Sciatic nerve (tissue), 2 donors: ENCODE measurements at places on chromosomes 6 and 20.

DNA sequence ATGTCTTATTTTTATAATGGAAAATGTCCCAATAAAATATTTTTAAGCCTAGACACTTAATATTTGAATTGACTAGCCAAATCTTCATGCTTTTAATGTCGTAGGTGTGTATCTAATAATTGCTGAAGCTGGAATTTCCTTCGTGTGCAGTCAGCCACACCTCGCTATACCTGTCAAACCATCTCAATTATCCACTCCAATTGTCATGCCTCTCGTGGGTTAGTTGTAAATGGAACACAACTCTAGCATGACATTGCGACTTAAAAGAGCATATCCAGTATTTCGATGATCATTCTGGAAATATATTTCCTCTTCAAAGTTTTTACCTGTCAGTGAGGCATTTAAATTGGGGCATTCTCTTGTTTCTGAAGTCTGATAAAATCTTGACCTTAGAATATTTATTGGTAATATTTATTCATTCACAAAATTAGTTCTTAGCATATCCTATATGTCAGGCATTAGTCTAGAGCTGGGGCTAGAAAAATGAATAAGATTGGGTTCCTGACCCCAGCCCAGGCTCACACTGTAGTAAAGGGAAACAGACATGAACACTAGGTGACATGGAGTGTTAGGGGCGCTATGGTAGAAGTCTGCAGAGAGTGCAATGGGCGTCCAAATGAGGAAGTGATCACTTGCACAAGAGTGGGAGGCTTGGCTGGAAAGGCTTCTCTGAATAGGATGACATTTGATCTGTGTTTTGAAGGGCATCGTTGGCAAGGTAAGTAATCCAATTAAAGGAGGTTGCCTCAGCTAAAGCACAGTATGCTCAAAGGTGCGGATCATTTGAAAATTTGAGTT, 11.0 kb upstream of the CFAP206 start:
- no peak for DNase-seq

DNA sequence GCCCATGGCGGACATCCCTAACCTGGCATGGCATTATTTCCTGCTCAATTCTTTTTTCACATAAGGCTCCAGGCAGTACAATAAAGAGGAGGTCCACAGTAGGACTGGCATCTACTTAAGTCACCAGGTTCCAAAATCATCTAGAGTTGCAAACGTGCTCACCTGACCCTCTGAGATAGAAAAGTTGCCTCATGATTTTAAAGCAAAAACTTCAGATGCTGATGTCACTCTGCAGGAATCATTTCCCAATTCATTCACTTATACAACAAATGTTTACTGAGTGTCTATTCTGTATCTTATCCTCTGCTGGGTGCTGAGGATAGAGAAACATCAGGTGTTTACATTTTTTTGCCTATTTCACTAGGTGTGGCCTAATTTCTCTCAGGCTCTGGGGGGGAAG, 2.2 kb downstream of the ADGRF4 start:
- DNase-seq: no peak

DNA sequence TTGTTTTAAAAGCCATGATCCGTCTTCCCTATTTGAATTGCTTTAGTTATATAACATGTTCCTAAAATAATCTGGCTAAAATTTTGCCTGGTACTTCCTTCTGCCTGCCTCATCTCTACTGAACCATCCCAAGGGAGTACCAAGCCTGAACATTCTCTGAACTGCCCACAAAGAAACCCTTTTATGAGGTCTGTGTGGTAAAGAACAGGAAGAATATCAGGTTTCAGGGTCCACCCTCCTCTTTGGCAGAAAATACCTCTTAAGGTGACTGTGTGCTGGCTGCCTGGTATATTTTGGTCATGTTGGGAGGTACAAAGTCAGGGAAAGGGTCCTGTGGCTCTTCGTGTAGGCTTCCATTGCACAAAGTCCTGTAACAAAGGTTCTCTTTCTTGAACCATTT, 574.1 kb upstream of the CHD6 start:
- DNase-seq: no peak

- no peak for DNase-seq
Measured at GRCh38 chr6:151475653-151476523, 17.9 kb upstream of the CCDC170 start.

GRCh38 chr6:16184129-16184528, 54.3 kb upstream of the GMPR start:
- DNase-seq: no peak

- no peak for DNase-seq
Measured at GRCh38 chr6:168368936-168369335, 49.4 kb upstream of the DACT2 start.

DNA sequence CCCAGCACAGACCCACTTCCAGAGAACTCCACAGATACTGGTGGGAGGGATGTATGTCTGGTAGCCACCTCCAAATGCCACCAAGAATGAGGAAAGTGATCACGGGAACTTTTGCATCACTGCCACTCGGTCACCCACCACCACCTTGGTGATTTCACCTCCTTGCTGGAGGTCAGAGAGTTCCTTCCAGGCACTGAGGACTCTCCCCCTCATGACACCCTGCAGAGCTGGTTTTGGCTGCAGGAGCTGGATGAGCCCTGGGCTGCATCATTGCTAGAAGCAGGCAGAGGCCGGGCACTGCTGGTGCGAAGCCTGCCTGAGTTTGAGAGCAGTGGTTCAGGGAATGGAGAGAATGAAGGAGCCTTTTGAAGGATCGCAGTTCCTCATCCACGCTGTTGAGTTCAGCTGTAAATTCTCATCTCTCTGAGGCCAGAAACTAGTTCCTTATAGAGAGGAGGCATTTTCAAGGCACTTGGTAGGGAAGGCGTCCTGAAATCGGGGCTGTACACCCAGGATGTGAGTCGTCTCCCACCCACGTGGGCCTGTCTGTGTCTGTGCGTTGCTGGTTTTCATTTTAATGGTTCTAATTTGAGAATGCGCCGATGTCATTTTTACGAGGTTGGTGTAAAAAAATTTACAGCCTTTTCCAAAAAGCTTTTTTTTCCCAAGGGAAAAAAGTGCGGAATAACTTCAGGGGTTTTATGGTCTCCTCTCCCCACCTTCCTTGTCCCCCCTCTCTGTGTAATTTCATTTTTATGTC, 25.0 kb downstream of the FOXP4 start:
- no peak for DNase-seq

- DNase-seq: no peak
Measured at GRCh38 chr6:119523556-119523955, 174.0 kb upstream of the MAN1A1 start.

DNA sequence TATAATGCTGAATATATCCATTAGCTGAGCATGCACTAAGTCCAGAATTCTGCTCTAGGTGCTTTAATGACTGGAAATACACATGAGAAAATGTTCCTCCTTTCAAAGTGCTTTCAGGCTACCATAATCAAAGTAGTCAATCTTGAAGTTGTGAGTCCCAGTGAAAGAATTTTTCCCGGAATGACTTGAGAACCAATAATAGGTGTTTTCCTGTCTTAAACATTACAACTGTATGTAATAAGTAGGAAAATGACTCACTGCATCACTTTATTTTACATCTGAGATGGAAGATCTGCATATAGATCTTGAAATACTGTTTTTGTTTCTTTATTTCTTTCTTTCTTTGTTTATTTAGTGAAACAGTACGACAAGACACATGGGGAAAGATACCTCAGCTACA, 437.4 kb upstream of the JAG1 start:
- DNase-seq: no peak

GRCh38 chr6:108588586-108588985, 27.9 kb downstream of the FOXO3 start:
- DNase-seq: no peak

DNA sequence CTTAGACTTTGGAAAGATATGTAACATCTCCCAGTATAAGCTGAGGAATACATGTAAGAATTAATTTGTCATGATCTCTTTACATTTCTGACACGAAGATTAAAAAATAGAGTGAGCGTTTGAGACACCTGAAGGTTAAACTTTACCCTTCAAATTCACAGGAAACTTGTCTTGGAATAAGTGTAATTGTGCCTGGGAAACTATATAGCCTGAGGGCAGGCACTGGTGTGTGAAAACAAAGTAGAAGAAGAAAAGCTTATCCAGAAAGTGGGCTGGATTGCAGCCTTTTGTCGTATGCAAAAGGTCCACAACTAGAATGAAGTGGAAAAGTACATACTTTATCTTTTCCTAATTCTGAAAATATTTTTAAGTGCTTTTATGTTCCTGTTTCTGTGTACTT, 275.7 kb upstream of the TCF21 start:
- no peak for DNase-seq
